ENCODE measurements at places on chromosomes 2 and 18. TPM values are rescaled to one million over a fixed set of nuclear protein-coding genes. Genes with fewer than 3 reads are reported as not detected.

Gene TMEM247
- not detected for total RNA-seq

Gene ADD2
- 8.6 TPM for total RNA-seq

DNA sequence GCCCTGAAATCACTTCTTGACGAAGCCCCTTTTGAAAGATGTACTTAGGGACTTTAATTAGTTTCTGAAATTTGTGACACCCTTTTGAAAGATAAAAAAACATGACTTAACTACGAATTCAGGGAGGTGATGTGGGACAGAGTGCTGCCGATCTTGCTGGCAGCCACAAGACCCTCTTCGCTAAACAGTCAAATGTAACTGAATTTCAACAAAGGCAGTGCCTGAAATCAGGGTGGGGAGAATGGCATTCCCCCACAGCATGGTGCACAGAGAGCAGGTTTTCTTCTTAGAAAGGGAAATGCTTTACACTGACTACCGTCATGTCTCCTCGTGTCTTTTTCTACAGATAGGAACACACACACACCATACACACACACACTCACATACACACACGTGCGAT lies 640.2 kb upstream of the POU3F3 start:
- no peak for DNase-seq

DNA sequence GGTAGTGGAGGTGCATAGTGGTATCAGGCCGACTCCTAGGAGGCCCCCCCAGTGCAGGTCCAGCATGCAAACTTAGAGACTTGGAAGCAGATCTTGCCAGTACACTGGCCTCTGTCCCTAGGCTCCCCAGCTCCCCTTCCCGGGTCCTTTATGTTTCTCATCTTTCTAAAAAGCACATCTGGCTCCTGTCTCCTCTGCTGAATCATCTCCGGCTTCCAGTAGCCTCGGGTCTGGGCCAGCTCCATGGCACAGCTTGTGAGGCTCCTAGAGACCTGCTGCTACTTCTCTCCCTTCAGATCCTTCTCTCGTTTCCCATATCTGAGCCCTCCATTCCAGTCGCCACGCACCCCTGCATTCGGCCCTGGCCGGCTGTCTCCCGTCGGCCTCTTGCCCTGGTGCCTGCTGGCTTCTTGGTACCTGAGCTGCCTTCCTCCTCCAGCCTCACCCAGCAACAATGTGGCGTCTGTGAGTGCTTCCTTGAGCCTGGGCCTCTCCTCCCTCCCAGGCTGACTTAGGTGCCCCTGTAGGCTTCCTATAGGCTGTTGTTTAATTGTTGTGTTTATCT lies 6.6 kb downstream of the TRAF3IP1 start:
- no peak for DNase-seq

GRCh38 chr2:172865422-172865821 lies 129.8 kb downstream of the RAPGEF4 start:
- DNase-seq = peak; percentile 62
